Omental fat pad (tissue), 4 donors: ENCODE measurements at places on chromosomes 4 and X. TPM values are rescaled to one million over a fixed set of nuclear protein-coding genes. Genes with fewer than 3 reads are reported as not detected.

- DNase-seq: no peak
These were observed 157.9 kb downstream of the AMELX start for GRCh38 chrX:11451151-11451550.

DNA sequence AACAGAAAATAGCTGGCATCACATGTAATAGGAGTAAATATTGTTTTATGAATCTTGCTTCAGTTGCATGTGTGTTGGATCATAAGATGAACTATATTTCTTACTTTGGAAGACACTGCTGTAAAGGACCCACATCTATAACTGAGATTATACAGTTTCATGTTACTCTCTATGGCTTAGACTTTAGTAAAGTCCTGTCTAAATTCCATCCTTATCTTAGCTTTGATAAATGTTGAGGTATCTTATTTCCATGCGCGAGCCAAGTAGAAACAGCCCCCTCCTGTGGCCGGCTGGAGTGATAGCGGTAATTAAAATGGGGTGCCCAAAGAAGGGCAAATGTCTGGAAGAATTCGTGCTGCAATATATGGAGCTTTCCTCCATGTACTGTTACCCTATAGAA lies 43.0 kb downstream of the CCDC158 start:
- no peak for DNase-seq

- no peak for DNase-seq
These were observed 62.8 kb downstream of the RWDD4 start for GRCh38 chr4:183596067-183596757.

DNA sequence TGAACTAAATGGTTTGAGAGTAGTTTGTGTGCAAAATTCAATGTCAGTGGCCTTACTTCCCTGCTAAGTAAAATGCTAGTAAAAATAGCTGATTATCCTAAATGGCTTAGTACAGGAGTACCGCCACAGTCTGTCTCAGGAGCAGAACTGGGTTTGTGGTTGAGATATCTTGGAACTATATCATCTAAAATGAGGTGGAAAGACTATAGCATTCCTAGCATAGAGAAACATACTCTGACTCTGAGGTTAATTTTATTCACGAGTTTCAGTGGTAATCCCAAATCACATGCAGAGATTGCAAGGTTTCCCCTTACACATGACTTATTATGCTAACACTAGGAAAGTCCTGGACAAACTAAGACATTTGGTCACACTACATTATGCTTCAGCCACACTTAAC lies 70.4 kb downstream of the OR13H1 start:
- DNase-seq: no peak

GRCh38 chr4:73780834-73781233 lies 40.5 kb downstream of the CXCL8 start:
- DNase-seq: no peak

GRCh38 chr4:54063229-54063628 lies 1.2 kb downstream of the CHIC2 start:
- no peak for DNase-seq

DNA sequence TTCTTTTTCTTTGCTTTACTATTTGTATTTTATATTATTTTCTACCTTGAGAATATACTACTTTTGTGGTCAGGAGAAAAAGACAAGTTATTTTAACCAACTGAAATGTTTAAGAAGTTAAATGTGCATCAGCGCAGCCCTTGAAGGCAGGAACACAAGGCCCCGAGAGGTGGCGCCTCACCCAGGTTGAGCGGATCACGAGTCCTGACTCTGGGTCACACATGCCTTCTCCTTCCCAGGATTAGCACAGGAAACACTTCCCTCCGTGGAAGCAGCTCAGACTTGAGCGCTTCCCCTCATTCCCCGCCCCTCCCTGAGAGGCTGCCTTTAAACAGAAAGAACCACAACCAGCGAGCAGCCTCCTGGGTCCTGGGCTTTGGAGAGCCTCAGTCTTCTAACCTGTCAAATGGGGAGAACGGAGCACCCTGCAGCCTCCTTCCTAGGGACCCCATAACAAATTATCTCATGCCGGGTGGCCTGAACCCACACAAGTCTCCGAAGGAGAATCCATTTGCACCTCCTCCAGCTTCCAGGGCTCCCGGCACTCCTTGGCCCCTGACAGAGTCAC lies 217.6 kb downstream of the AFAP1 start:
- no peak for DNase-seq

DNA sequence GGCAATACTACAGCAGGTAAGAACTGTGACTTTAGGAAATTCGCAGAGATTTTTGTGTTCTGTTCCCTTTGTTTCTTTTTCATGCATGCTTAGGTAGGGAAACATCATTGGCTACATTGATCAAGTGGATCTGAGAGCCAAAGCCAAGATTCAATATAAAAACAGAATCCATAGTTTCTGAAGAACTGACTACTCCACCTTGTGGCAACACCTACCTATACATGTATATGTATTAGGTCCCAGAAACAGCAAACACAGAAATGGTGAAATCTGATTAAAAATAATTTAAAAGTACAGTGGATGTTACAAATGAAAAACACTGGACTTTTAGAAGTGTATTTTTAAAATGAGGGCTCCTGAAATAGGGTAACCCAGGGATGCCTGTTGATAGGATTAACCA lies 322.6 kb upstream of the MAOA start:
- no peak for DNase-seq

DNA sequence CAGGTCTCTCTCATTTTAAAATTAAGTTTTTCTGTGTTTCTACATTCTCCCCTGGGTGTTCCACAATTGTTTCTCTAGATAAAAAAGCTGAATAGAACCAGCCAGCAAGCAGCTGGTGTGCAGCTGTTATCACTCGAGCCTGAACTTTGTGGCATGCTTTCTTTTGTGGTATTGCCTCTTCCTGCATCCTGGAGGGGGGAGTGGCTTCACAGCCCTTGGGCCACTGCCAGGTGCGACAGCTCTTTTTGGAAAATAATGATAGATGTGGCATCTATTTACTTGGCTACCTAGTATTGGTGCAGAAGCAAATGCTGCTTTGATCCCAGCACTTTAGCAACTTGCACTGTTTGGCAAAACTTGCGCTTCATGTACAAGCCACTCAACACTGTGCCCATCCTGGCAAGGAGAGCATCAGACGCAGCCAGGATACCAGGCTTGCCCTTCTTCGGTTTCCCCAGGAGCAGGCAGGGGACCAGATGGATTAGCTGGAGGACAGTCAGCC lies 69.4 kb downstream of the HMGB2 start:
- DNase-seq: no peak

DNA sequence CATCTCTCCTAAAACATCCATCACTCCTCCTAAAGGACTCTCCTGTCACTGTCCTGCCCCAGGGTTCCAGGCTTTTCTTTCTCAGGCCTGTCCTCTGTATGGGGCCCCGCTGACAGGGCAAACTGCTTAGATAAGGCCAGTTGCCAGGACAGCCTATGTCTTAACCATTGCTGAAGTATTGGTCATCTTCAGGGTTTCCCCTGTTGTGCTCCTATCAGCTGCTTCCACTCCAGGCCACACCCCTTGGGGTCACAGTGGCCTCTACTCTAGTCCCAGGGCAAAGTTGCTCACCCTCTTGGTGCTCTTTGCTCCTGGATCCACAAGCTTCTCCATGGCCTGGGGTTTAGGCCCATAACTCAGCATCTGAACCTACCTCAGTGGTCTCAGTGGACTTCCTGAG lies 138.0 kb upstream of the PJA1 start:
- no peak for DNase-seq

- no peak for DNase-seq
These were observed 134.9 kb upstream of the LEF1 start for GRCh38 chr4:108303488-108304177.

- DNase-seq: no peak
These were observed 9.7 kb upstream of the PLAC8 start for GRCh38 chr4:83124111-83124780.

GRCh38 chrX:35351795-35352483 lies 409.3 kb downstream of the FAM47B start:
- DNase-seq: no peak

DNA sequence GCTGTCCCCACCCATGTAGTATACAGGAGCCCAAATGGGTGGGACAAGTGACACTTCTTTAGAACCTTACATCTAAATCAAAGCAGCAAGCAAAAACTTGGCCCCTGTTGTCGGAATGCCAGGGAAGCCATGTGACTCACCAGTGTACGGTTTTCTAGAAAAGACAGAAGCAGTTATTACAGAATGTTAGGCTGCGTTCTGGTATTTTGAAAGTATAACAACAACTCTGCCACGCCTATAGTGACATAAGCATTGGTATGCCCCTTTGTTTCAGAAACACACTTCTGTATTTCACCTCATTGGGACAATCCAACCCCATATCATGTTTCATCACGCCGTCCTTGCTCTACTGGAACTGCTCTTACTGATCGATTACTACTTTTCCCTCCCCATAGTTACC lies 14.8 kb downstream of the PDHA1 start:
- DNase-seq: no peak

TSC22D3 gene
- 363 TPM for total RNA-seq

SGCB gene
- total RNA-seq: 29.2 TPM

UGT2B15 gene
- not detected for total RNA-seq

WFS1 gene
- 39.3 TPM for total RNA-seq

ENPEP gene
- total RNA-seq: 10.9 TPM

ARX gene
- not detected for total RNA-seq

GPM6B gene
- 8.0 TPM for total RNA-seq
